Cardiac muscle cell (in vitro differentiated cells and primary cell): ENCODE measurements at places on chromosomes 1 and 21.
A peak's percentile ranks its signal among the peaks of the same experiment; 100 is the strongest.

DNA sequence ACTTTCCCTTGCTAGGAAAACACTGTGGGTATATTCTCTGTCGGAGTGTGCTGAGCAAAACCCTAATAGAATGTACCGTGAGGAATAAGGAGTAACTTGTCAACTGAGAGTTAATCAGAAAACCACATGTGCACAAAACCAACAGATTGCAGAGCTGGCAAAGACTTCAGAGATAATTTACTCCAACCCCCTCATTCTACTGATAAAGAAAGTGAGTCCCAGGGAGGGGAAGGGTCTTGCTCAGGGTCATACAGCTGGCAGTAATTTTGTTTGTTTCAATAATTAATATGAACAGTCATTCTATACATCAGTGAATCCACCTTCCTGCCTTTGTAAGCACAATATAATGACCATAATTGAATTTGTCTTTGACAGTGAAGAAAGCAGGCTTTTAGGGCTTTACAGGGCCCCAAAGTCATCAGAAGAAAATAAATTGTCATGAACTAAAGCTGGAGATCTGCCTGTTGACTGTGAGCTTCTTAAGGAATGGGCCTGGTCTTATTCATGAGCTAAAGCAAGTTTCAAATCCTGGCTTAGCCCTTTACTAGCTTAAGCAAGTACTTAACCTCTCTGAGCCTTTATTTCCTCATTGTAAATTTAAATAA, 67.2 kb upstream of the HOOK1 start:
- DNase-seq: no peak

- DNase-seq: peak; percentile 93
Observed at GRCh38 chr1:243596431-243597062, 253.5 kb downstream of the AKT3 start.

DNA sequence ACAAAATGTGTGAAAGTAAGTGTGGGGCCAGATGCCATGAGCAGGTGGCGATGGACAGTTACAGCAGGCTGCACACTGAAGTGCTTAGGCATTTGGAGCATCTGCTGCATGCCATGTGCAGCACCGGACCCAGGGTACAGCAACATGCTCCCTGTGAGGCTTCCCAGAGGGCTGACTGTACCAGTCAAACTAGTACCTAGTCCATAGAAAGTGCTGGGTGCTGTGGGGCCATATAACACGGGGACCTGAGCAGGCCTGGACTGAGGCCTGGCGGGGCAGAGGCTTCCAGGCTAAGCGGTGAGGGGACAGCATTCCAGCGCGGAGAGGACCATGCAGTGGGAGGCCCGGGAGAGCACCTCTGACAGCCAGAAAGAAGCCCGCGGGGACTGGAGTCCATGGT, 29.9 kb upstream of the PKP1 start:
- no peak for DNase-seq

DNA sequence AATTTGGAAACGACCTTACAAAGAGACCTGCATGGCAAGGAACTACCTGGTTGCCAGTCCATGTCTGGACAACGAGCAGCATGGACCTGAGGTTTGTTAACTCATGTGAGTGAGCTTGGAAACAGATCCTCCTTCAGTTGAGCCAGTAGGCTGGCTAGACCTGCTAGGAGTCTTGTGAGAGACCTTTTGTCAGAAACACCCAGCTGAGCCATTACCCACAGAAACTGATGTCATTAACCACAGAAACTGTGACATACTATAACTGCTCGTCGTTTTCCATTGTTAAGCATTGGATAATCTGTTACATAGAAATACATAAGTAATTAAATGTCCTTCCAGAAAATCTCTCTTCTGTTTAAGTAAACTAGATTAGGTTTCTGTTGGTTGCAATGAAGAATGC, 211.1 kb upstream of the C21orf91 start:
- no peak for DNase-seq

DNA sequence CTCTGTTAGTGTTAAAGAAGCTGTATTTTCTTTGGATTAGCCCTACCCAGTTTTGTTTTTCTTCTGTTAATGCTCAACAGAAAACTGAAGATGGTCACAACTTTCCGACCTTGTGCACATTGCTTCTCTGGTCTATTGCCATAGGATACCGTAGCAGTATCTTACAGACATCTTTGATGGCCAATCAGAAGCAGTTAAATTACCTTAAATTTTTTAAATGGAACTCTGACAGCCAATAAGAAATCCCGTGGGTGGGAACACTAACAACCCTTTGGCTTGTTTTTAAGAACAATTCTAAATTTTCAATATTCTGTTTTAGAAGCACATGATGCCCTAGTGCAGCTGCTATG, 17.2 kb downstream of the NFYC start:
- peak; percentile 91 for DNase-seq

- DNase-seq: no peak
Observed at GRCh38 chr1:53298045-53298637, 29.7 kb downstream of the LRP8 start.

GRCh38 chr1:237921306-237921705, 30.6 kb upstream of the ZP4 start:
- DNase-seq: no peak
